Fibroblast of pulmonary artery (primary cell): ENCODE measurements at places on chromosomes 4 and X.

DNA sequence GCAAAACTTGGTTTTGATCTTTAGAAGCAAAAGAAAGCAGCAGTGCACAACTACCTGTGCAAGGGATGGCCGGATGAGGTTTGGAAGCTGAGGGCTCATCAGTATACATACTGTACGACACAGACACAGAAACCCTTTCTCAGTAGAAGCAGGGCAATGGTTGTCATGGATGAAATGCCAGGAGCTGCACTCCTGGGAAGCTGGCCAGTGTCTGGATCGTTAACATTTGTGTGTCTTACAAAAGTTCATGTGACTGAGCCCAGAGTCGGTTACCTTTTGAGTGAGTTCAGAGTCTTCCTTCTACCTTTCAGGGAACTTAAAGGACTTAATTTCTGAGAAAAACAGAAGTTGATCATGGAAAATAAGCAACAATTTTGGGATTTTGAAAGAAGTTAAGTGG, 230.3 kb downstream of the APBB2 start:
- DNase-seq: no peak

- peak; percentile 57 for DNase-seq
Observed at GRCh38 chr4:101274888-101275752, 72.2 kb downstream of the PPP3CA start.

DNA sequence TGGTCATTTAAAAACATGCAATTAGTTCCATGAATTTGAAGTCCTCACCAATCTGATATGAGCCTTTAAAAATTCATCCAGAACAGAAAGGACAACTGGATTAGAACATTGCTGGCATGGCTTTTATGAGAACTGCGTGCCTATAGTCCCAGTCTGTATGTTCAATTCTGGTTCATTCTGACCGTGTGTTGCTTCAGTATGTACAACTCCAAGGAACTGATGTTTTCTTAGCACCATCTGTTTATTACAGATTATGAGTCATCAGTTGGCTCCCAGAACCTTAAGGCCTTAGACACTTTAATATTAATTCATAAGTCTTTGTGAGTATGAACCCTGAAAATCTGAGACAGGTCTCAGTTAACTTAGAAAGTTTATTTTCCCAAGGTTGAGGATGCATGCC, 115.0 kb downstream of the CEP44 start:
- DNase-seq: peak; percentile 78

DNA sequence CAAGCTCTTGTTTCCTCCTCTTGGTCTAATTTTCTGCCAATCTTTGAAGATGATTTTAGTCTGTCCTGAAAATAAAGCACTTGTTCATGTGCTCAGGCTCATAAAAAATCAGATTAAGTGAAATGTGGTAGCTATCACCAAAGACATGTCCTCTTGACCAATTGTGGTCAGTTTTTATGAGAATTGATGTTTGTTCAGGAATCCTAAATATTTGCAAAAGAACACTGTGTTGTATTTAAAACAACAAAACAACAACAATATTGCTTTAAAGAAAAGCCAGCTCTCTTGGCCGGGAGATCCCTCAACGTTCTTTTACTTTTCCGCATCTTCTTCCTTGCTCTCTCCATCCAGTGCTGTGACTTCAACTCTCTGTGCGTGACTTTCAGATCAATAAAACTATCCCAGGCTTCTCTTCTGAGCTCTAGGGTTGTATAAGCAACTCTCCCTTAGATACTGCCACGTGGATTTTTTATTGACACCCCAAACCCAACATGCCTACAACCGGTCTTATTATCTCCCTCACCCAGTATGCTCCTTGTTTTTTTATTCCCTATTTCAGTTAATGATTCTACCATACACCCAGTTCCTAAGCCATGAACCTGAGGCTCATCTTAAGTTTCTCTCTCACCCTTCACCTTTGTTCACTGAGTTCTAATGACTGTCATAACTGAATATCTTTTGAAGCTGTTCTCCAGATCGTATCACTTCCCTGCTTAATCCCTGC, 309.9 kb downstream of the ARHGAP10 start:
- DNase-seq: no peak

DNA sequence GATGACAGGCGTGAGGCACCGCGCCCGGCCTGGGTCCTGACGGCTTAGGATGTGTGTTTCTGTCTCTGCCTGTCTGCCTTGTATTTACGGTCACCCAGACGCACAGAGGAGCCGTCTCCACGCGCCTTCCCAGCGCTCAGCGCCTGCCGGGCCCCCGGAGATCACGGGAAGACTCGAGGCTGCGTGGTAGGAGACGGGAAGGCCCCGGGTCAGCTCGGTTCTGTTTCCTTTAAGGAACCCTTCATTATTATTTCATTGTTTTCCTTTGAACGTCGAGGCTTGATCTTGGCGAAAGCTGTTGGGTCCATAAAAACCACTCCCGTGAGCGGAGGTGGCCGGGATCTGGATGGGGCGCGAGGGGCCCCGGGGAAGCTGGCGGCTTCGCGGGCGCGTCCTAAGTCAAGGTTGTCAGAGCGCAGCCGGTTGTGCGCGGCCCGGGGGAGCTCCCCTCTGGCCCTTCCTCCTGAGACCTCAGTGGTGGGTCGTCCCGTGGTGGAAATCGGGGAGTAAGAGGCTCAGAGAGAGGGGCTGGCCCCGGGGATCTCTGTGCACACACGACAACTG, 1.3 kb downstream of the SHOX start:
- no peak for DNase-seq

GRCh38 chrX:46864606-46865005, 27.8 kb downstream of the RP2 start:
- peak; percentile 3 for DNase-seq

- no peak for DNase-seq
Observed at GRCh38 chrX:57915680-57916079, 5.4 kb upstream of the ZXDA start.

DNA sequence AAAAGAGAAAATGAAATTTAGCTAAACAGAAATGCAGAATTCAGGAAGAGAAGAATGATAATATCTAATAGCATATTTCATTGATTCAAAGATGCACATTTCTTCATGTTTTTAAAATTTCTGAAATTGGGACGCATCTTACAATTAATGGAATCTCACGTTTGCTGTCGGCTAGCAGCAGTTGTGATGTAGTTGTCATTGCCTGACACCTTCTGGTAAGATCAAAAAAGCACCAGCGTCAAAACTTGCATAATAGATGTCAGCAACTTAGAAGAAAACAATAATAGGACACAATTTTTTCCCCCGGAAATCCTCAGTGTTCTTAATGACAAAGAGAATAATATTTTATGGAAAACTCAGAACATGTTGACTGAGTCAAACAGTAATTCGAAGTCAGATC, 29.8 kb upstream of the SLC7A3 start:
- peak; percentile 6 for DNase-seq

- DNase-seq: no peak
Observed at GRCh38 chr4:181308476-181309312, 934.5 kb upstream of the TENM3 start.

DNA sequence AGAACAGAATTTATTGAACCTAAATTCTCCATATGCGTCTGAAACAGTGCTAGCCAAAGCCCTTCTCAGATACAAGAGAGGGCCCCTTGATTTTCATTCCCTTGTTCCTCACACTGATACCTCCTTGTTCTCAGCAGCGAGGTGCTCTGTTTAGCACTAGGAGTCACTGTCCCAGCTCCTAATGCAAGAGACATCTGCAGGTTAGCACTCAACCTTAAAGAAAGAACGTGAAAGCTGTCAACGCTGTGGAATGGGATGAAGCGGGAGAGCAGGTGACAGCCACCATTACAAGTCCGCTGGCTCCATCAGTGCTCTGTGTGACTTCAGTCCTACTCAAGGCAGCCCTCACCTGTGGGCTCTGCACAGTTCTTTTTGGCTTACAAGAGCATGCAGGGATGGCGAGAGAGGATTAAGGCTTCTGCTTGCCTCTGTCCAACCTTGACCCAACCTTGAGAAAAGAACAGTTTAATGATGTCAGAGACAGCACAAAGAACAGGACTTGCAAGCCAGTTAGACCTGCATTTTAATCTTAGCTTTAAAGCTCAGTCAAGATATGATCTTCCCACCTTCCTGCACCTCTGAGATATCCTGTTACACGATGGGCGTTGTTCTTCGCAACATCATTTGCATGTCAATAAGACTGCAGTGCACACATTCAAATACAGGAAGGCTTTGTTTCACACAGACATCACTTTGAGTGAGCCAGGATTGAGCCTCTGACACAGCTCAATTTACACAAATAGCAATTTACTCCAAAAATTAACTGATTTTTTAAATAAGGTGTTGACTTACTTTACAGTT, 95.1 kb downstream of the ARSF start:
- DNase-seq: no peak

GRCh38 chrX:127877318-127877717, 174.9 kb downstream of the ACTRT1 start:
- DNase-seq: peak; percentile 1

- DNase-seq: no peak
Observed at GRCh38 chr4:98284640-98285046, 23.5 kb downstream of the RAP1GDS1 start.

- no peak for DNase-seq
Observed at GRCh38 chr4:20678400-20678799, 21.9 kb upstream of the PACRGL start.

DNA sequence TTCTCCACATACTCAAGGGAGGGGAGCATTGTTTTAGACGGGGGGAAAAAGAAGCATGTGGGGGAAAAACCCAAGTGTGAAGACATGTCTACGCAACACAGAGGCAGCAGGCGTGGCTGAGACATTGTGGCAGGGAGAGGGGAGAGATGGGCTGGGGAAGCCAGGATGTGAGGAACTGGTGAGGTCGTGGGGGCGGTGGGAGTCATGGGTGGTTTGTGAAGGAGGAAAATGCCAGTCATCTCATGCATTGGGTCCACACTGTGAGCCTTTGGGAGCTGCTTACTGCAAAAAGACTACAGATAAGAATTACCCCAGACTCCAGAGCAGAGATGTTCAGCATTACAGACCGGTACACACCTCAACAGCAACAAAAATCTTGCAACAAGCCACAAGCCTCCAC, 2.1 kb downstream of the JAKMIP1 start:
- no peak for DNase-seq

- no peak for DNase-seq
Observed at GRCh38 chr4:108227923-108228322, 59.2 kb upstream of the LEF1 start.

- DNase-seq: no peak
Observed at GRCh38 chr4:111788099-111788498, 357.2 kb upstream of the FAM241A start.

- DNase-seq: no peak
Observed at GRCh38 chrX:45783002-45783401, 582.3 kb upstream of the DIPK2B start.
